Large intestine (tissue), 12 donors: ENCODE measurements at places on chromosomes 6 and 20.

DNA sequence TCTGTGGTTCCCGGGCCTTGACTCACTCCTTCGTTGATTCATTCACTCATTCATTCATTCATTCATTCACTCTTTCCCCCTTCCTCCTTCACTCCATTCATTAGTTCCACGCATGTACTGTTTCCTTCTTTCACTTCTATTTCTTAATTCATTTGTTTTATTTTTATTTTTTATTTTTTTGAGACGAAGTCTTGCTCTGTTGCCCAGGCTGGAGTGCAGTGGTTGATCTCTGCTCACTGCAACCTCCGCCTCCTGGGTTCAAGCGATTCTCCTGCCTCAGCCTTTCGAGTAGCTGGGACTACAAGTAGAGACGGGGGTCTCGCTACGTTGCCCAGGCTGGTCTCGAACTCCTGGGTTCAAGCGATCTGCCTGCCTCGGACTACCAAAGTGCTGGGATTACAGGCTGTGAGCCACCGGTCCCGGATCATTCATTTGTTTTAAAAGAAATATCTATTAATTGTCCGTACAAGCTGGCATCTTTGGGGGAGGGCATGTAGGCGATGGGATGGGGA, 427 bp upstream of the NFKBIE start:
- peaks cover 30% of the 10 kb centered on the region for H3K4me1 ChIP-seq
- H3K27me3 ChIP-seq: peaks cover 22% of the 10 kb centered on the region
- no peak for DNase-seq
- no peak overlapping the region for H3K4me3 ChIP-seq
- H3K27ac ChIP-seq: no peak overlapping the region
- H3K36me3 ChIP-seq: peaks cover 14% of the 10 kb centered on the region

DNA sequence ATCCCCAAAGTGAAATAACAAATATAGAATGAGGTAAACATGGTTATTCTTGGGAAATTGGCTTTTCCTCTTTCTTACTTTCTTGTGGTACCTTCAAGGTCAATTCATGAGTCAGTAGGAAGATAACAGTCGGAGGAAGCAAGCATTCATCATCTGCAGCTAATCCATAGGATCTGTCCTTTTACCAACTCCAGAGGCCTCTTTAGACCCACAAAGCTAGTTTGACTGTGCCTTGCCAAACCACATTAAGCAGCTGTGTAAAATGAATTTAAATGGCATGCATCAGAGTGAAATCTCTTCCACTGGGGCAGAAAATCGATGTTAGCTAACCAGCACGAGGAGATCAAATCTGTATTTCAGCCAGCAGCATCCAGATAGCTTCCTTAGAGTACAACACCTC, 171.3 kb downstream of the TMEM242 start:
- H3K27me3 ChIP-seq: no peaks in the 10 kb centered on the region
- H3K36me3 ChIP-seq: peaks cover 39% of the 10 kb centered on the region
- no peak for DNase-seq
- H3K27ac ChIP-seq: no peak overlapping the region
- no peaks in the 10 kb centered on the region for H3K4me1 ChIP-seq

DNA sequence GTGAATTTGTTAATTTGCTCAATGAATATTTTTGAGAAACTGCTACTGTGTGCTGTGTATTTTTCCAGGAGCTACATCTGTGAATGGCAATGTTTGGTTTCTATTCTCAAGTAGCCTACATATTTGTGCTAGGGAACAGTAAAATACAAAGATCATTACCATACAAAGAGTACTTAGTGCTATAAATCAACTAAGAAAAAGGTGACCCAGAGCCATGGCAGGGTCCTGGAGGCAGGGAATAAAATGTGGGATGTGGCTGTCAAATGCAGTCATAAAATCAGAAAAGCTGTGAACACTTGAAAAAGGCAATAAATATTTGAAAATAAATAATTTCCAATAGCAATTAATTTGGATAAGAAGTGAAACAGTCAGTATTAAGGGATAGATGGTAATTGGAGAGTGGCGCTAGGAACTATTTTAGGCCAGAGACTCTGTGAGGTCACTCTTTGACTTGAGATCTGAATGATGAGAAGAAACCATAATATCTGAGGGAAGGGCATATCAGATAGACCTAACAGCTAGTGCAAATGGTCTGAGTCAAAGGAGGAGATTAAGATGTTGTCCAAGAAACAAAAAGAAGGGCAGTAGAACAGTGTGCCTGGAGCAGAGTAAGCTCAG, 98.8 kb downstream of the MANEA start:
- no peak overlapping the region for H3K4me3 ChIP-seq
- no peaks in the 10 kb centered on the region for H3K27me3 ChIP-seq
- no peaks in the 10 kb centered on the region for H3K4me1 ChIP-seq
- DNase-seq: no peak

GRCh38 chr6:104409913-104410312, 449.8 kb downstream of the HACE1 start:
- H3K27ac ChIP-seq: no peak overlapping the region
- H3K4me1 ChIP-seq: no peaks in the 10 kb centered on the region
- no peaks in the 10 kb centered on the region for H3K36me3 ChIP-seq
- H3K4me3 ChIP-seq: no peak overlapping the region
- H3K27me3 ChIP-seq: no peaks in the 10 kb centered on the region
